Umbilical cord (tissue), 2 donors: ENCODE measurements at places on chromosomes 12 and 14.

GRCh38 chr12:50275556-50275955 lies 7.8 kb downstream of the LIMA1 start:
- peak; percentile 19 for DNase-seq

GRCh38 chr12:113778432-113779132 lies 187.5 kb downstream of the RBM19 start:
- DNase-seq = no peak

DNA sequence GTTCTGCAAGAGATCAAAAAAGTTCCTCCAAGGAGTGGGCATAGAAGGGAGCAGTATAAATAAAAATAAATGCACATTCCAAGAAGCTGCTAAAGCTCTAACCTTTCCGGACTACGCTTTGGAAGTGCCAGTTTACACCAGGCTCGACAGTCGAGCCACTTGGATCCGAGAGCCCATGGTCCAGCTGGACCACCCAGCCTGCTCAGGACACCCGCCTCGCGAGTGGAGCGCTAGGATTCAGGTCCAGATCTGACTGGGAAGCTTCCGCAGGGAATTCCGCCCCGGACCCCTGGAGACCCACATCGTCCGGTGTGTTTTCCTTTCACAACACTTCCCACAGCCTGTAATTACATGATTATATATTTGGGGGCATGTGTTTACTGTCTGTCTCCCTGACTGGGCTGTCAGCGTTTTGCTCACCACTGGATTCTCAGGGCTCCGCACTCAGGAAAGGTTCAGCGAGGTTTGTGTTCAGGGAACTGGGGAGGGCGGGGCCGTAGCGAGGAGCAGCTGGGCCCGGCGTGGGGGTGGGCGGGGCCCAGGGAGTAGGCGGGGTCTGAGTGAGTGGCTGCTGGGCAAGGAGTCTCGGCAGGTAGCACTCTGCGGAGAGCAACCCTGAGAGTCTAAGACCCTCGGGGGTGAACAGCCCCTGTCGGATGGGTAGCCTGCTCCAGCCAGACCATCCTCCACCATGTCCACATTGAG lies 52.3 kb upstream of the TMEM263 start:
- peak; percentile 56 for DNase-seq

DNA sequence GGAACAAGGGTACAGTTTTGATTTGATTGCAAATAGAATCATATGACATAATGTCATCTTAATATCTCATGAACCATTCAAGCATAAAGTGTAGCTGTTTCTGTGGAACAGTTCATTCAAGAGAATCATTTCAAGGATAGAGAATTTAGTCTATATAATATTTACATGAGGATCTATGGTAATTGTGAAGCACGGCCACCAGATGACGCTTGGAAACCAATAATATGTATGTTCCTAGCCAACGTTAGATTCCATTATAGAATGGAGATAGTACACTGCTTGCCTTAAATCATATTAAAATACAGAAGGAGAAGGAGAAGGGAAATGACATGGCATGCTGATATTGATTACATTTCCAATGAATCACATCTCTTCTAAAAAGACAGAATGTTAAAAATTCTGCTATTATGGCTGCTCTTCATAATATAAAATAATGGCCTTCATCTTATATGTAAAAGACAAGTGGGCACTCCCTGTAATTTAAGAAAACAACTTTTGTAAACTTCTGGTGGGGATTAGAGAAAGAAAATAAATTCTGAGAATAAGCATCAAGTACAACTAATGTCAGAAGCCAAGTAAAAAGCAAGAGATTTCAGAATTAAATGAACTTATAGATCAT lies 351.0 kb downstream of the NAV3 start:
- DNase-seq = peak; percentile 53

GRCh38 chr12:117096501-117097042 lies 2.6 kb downstream of the TESC start:
- DNase-seq = no peak

- no peak for DNase-seq
Observed at GRCh38 chr12:19003141-19003540, 126.4 kb upstream of the PLEKHA5 start.

DNA sequence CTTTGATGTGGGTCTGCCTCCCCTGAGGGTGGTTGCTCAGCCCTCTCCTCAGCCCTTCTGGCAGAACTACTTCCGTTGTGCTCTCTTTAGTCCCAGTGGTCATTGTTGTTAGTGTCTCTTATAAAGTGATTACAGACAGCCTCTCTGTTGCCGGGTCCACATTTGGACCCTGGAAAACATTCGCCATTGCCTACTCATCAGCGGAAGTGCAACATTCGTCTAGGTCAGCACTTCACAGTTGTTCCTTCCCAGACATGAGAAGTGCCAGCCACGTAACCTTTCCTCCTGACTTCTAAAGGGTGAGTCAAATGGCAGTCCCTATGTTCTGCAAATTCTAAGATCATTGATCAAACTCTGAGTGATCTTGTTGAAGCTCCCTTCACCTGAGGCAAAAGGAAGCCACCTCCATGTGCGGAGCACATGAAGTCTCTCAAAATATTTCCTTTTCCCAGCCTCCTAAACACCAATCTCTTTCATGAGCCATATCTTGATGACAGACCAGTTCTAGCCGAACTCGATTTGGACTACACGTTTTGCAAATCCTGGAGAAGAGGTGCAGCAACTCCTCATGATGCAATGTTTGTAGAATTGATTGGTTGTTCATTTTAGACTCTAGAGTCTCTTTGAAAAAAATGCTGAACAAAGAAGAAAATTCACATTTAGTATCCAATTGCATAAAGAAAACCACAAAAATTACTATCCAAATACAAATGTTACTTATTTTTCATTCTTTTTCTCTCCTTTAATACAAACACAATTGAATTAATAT lies 163.8 kb downstream of the RPL10L start:
- no peak for DNase-seq

DNA sequence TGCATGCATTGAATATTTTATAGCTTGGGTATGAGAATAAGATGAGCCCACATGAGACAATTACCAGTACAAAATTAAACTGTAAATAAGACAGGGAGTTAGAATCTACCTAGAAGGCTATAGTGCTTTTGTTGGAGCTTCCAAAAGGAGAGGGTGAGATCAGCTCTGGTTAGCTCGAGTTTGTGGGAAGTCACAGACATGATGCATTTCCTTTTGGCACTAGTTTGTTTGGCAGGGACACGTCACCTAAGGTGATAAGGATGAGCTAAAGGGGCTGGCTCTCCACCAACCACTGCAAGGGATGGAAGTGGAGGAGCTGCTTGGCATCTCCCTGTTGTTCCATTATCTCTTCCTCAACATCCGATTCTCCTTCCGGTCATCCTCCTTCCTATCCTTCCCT lies 48.5 kb upstream of the CPM start:
- DNase-seq = no peak

GRCh38 chr12:75836533-75836932 lies 195.0 kb downstream of the PHLDA1 start:
- DNase-seq = no peak

- no peak for DNase-seq
Observed at GRCh38 chr14:101854366-101854765, 92.9 kb downstream of the PPP2R5C start.

DNA sequence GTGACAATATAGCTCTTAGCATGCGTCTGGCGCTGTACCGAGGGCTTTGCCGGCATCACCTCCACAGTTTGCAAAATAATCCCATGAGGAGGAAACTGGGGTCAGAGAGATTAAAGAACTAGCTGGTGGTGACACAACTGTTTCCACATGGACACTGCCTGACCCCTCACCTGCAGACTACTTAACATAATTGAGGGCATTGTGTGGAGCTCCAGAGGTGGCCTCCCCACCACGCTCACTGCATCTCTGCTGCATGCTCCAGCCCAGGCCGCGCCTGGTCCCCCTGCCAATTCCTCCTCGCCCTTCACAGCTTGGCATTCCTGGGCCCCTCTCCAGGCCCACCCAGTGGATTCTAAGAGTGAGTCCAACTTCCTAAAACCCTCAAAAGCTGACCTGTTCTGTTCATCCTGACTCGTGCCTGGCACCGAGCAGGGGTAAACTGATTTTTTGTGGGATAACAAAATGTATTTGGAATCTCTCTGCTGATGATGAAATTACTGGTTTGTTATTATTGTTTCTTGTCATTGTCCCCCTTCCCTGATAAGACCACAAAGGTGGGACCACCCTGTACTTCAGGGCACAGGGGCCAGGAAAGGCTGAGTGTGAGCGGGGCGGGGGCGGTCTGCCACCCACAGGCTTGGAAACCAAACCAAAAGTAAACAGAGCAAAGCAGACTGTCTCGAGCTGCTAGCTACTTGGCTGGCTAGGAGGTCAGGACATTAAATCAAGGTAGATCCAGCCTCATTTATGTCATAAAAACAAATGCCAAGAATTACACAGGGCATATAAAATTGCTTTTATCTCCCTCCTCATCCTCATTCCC lies 40.6 kb downstream of the CHGA start:
- no peak for DNase-seq

GRCh38 chr12:278046-278445 lies 15.4 kb upstream of the SLC6A13 start:
- no peak for DNase-seq

GRCh38 chr12:78799649-78800048 lies 64.9 kb upstream of the SYT1 start:
- peak; percentile 75 for DNase-seq

GRCh38 chr12:71900091-71900490 lies 38.6 kb upstream of the TPH2 start:
- no peak for DNase-seq

DNA sequence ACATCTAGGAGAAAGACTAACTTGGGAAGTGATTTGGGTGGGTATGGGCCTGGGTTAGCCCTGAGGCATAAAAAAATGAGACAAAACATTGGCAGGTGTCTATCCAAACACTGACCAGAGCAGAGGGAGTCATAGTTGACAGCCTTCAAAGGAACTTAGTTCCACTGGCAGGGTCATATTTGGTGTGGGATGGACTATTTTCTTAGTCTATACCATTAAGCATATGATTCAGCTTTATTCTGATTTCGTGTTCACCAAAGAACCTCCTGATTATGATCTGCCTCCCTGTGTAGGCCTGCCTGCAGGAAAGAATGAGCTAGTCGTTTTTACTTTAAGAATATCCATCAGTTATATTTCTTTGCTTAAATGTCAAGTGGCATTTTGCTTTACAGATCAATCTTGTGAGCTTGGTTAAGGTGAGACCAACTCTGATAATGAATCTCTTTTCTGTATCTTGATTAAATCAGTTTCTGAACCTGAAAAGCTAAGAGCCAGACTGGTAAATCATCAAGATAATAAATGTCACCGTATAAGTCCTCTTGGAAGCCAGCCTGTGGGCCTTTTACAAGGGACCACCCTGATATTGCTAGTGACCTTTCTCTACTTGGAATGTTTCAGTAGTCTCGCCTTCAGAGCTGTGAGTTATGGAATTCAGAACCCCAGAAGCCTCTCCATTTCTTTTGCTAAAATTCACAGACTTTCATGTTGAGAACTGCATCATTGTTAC lies 182.9 kb downstream of the MON2 start:
- DNase-seq = peak; percentile 37

- DNase-seq = no peak
Observed at GRCh38 chr14:68341411-68342212, 451.3 kb downstream of the ZFP36L1 start.

DNA sequence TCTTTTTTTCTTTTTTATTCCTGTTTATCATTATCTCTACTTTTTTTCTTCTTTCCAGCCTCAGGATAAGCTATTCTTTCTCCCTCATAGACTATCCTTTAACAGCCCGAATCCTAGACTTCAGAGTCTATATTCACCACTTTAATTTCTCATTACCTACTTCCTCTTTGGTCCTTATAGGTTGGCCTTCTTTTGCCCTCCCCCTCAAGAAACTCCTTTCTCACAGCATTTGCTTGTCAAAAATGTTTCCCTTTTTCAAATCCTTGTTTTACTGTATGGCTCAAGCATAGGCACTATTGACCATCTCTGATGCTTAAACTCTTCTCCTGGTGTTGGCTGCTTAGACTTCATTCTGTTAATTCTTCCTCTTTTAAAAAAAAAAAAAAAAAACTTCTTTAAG lies 52.5 kb downstream of the KIAA0586 start:
- no peak for DNase-seq

DNA sequence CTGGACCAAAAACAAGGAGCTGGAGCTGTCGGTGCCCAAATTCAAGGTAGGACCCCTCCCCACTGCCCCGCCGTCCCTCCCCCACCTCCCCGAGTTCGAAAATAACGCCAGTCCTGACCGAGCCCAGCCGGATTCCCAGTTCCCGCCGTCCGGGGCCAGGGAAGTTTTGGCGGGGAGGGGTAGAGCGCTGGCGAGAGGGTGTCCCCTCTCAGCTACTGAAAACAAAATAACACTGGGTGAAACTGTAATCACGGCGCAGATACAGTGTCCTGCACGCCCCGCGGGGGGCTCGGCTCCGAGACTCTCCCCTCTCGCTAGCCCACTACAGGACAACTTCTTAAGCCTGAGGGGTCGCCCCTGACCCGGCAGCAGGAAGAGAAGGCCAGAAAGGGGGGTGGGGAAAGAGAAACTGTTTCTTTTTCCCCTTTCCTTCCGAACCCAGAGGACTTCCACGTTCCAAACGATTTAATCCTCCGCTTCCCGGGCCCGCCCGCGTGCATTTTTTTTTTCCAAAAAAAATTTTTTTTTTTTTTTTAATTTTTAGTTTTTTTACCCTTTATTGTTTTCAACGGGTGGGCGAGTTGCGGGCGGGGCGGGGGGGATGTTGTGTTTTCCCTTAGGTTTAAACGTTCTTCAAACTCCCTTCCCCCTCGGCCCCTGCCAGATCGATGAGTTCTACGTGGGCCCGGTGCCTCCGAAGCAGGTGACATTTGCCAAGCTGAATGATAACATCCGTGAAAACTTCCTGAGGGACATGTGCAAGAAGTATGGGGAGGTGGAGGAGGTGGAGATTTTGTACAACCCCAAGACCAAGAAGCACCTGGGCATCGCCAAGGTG lies 1.6 kb downstream of the SETD1B start:
- no peak for DNase-seq

DNA sequence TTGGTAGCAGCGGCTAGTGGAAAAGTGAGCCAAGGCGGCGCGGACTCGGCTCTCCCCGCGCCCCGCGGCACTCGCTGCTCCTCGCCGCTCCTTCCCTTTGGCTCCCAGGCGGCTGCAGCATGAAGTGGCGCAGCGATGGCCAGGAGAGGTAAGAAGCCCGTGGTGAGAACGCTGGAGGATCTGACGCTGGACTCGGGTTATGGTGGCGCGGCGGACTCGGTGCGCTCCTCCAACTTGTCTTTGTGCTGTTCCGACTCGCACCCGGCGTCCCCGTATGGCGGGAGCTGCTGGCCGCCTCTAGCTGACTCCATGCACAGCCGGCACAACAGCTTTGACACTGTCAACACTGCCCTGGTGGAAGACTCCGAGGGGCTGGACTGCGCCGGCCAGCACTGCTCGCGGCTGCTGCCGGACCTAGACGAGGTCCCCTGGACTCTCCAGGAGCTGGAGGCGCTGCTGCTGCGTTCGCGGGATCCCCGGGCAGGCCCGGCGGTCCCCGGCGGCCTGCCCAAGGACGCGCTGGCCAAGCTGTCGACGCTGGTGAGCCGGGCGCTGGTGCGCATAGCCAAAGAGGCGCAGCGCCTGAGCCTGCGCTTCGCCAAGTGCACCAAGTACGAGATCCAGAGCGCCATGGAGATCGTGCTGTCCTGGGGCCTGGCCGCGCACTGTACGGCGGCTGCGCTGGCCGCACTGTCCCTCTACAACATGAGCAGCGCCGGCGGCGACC lies 225.6 kb upstream of the CRY1 start:
- DNase-seq = no peak
